NCI-H2029 (cell line): ENCODE measurements at places on chromosomes 4 and X.

DNA sequence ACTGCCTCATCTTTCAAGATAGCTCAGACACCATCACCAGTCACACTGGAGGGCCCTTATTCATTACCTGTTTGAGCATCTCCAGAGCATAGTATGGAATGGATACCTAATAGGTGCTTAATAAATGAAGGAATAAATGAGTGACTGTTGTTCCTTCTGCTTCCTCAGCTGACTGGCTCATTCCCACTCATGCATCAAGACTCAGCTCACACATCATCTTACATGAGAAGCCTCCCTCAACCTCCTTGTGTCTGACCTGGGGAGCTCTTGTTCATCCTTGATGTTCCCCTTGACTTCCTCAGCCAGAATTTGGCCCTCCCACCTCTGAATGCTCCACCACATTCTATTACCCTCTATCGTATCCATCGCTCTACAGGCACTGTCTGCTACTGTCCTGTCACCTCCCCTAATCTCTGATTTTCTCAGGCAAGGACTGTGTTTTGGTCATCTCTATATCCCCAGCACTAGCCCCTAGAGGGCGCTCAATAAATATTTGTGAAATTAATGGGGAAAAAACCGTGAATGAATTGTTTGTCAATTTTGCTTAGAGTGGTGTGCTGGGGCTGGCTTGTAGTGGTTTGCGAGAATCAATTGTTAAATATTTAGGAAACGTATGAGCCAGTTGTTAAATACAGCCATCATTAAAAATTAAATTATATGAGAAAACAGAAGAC is 88.3 kb downstream of the NHSL2 start:
- DNase-seq: no peak

- DNase-seq: no peak
Measured at GRCh38 chr4:52234561-52235440, 183.7 kb downstream of the SPATA18 start.

DNA sequence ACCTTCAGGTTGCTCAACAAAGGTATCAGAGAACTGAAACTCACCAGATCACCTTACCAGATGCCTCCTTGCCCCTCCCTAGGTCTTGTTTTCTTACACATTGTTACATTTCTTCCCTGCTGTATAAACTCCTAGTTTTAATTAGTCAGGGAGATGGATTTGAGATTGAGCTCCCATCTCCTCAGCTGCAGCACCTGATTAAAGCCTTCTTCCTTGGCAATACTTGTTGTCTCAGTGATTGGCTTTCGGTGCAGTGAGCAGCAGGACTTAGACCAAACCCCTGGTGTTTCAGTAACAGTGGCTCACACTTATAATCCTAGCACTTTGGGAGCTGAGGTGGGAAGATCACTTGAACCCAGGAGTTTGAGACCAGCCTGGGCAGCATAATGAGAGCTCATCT is 42.5 kb upstream of the KLHL8 start:
- no peak for DNase-seq

DNA sequence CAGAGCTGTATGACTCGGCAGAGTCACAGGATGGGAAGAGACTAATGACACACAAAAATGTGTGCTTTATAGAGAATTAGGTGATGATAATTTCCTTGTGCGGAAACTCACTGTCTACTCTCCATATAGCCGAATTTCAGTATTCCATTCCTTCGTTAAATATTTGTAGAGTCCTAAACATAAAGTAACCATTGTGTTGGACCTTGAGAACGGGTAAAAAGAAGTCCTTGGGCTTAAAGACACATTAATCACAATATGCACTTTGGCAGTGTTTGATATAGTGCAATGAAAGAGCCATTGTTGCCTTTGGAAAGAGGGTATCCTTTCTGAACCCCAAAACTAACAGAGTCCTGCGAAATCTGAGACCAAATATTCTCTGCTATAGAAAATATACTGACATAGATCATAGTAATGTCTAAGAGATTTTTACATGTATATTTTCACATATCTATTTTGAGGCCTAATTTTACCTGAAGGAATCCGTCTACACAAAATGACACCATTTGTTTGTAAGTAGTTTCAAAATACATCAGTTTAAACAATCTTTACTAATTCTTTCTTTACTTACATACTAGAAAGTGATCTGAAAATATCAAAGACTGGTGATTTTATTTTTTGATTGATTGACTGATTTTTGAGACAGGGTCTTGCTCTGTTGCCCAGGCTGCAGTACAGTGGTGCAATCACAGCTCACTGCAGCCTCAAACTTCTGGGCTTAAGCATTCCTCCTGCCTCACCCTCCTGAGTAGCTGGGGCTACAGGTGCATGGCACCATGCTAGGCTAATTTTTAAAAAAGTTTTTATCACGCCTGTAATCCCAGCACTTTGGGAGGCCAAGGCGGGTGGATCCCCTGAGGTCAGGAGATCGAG is 296.8 kb downstream of the DCTD start:
- DNase-seq: no peak

GRCh38 chr4:54683616-54684346 is 26.0 kb downstream of the KIT start:
- no peak for DNase-seq

- DNase-seq: no peak
Measured at GRCh38 chrX:106436691-106437090, 175.1 kb upstream of the RADX start.

DNA sequence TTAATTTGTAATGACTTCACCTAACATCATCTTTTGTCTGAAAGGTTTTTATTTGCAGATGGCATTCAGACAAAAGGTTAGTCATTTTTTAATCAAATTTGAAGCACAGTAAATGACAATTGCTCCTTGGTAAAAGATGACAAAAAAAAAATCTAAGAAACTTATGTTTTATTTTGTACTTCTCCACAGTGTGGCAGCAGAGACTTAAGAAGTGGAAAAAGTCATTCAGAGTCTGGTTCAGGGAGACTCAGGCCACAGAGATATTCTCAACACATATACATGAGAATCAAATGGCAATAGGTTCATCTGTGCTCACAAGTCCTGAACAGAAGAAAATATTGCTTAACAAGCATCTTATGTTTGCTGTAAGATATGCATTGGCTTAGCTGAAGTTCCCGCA is 436.2 kb downstream of the KCNIP4 start:
- DNase-seq: no peak

DNA sequence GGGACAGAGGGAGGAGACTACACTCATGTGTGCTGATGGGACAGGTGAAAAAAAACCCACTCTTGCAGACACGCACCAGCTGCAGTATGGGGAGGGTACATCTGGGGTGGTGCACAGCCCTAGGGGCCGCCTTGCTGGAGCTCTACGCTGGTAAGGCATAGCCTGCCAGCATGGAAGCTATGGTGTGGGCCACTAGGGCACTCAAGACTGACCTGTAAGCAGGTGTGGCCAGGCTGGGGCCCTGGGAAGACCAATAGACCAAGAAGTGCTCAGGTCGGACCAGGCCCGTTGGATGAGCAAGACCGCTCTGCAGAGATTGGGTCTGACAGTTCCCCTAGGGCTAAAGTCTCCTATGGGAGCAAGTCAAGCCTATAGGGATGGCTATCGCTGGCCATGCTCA is 314.8 kb downstream of the FAM47A start:
- no peak for DNase-seq

- DNase-seq: no peak
Measured at GRCh38 chr4:93394545-93395081, 433.9 kb upstream of the ATOH1 start.

DNA sequence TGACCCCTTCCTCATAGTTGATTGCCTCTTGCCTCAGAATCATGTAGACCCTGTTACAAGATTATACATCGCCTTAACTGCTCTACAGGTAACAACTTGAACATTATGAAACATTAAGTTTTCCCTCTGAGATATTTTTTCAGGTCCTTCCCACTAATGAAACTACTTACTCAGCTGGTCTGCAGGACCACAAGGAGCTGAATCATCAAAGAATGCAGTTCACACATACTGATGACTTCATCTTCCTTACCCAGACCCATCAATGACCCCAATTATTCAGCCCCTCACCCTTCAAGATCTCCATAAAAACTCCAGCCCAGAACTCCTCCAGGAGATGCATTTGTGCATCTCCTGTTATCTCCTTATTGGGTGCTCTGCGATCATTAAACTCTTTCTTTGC is 720.9 kb downstream of the RAPGEF2 start:
- no peak for DNase-seq

- no peak for DNase-seq
Measured at GRCh38 chr4:155415662-155416061, 38.9 kb upstream of the MAP9 start.

DNA sequence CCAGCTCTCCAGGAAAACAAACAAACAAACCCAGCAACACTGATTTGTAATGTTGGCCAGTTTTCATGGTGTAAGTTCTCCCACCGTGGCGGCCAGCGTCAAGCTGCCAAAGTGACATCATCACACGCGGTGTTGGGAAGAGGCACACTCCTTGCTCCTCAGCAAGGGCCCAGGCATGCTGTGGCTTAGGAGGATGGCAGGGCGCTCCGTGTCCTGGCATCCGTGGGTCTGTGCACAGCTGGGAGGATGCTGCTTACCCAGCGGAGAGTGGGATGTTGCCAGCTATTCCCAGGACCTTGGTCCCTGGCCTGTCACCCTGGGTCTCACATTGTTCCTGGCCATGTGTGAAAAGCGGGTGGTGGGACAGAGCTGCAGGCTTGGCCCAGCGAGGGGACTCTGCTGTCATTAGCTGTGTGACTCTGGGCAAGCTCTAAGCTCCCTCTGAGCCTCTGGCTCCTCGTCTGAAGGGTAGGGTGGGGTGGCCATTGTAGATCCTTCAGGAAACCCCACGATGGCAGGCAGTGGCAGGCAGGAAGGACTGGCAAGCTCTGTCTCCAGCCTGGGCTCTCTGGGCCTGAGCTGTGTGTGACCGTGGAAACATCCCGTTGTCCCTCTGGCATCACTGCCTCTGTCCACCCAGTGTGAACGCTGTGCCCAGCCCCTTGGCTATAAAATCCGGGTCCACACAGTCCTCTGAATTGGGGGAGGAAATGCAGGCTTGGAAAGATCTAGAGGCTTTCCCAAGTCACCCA is 10.8 kb downstream of the PSAPL1 start:
- no peak for DNase-seq

DNA sequence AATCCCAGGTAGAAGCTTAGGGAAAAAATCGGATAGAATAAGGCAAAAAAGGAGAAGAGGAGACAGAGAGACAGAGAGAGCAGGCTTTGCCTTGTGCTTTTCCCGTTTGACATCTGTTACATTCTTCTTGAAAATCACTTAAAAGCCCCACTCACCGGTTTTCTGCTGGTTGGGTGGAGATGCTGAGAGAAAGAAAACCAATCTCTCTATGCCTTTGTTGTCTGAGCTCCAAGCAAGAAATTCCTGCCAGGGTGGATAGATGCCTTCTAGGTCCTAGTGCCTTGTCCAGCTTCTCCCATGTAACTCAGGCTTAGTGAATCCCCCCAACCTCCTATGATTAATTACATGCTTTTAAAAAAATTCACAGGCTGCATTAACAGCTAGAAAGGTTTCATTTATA is at the start of gene DCX:
DCX (minus strand) TSS at position 210 of the 400 bp plus-strand sequence. CDS start 1,794 bp downstream, outside the sequence.
- DNase-seq: no peak

- DNase-seq: no peak
Measured at GRCh38 chr4:12123707-12124106, 695.0 kb upstream of the HS3ST1 start.

- no peak for DNase-seq
Measured at GRCh38 chrX:150879855-150880807, 18.3 kb downstream of the CD99L2 start.

- no peak for DNase-seq
Measured at GRCh38 chrX:154356596-154356995, 17.8 kb downstream of the FLNA start.

DNA sequence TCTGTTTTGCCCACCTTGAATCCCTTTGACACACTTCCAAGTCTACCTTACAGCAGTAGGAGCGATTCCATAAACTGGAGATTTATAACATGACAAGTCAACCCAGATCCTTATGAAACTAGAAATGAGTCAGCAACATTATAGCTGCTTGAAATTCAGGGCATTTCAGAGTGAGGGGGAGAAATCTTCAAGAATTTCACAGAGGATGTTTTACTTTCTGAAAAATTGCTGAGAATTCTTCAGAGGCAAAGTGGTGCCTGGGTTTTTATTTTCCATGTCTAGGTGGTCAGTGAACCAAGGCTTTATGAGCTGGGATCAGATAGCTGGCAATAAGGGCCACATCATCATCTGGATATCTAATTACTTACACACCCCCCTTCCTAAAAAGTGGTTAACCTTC is 119.8 kb downstream of the PPARGC1A start:
- DNase-seq: no peak

GRCh38 chr4:19005211-19005610 is 983.7 kb upstream of the LCORL start:
- DNase-seq: no peak

DNA sequence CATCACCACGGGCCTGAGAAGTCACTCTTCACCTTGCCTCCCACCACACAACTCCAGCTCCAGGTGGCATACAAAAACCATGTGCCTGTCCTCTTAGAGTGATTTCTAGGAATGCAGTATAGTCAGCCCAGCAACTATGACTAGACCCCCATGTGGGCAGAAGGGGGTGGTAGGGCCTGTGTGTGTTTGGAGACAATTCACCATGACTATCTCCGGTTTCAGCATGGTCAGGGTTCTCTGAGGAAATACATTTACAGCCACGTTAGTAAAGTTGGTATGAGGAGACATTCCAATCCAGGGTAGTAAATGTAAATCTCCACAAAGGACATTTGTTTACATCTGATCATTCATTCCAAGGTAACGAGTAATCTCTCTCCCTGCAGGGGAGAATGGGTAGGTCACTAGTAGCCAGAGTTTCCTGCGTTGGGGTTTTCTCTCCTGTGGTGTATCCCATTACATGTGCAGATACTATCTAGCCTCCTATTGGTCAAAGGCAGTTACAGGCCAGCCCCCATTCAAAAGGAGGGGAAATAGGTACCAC is 4.2 kb upstream of the MTMR1 start:
- DNase-seq: no peak

DNA sequence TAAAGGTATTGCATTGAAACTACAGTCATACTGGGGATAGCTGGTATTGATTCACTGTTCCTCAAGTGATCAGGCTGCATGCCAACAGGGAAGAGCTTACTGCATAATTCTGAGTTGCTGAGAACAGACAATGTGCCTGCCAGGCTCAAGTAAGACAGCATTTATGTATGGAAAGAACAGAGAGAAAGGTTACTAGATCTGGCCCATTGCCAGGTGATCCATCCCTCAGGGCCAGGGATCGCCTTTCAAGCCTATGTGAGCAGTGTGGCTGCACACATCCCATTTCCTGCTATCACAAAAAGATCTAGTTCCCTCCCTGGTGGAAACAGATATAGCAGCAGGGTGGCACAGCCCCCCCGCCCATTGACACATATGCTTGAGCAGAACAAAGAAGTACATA is 254.0 kb downstream of the TMA16 start:
- DNase-seq: peak; percentile 45

- DNase-seq: peak; percentile 11
Measured at GRCh38 chr4:141275834-141276233, 55.1 kb downstream of the ZNF330 start.
